Esophagus mucosa (tissue), 1 donor: ENCODE measurements at places on chromosomes 5 and 9.

DNA sequence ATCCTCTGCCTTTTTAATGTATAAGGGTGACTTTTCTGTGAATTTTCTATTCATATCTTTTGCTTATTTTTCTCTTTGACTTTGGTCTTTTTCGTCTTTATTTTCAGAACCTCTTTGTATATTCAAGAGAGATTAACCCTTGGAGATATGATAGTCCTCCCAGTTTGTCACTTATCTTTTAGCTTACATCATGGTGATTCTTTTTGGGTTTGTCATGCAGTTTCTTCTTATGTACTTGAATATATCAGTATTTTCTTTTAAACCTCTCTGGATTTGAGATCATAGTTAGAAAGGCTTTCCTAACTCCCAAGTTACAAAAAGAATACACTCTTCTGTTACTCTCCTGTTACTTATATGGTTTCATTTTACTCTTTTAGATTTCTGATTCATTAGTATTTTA lies 27.5 kb upstream of the GPR21 start:
- ATAC-seq = no peak

GRCh38 chr9:136713550-136713949 lies 1.2 kb downstream of the DIPK1B start:
- no peak for ATAC-seq

GRCh38 chr5:94969174-94969573 lies 315.7 kb downstream of the MCTP1 start:
- no peak for ATAC-seq

DNA sequence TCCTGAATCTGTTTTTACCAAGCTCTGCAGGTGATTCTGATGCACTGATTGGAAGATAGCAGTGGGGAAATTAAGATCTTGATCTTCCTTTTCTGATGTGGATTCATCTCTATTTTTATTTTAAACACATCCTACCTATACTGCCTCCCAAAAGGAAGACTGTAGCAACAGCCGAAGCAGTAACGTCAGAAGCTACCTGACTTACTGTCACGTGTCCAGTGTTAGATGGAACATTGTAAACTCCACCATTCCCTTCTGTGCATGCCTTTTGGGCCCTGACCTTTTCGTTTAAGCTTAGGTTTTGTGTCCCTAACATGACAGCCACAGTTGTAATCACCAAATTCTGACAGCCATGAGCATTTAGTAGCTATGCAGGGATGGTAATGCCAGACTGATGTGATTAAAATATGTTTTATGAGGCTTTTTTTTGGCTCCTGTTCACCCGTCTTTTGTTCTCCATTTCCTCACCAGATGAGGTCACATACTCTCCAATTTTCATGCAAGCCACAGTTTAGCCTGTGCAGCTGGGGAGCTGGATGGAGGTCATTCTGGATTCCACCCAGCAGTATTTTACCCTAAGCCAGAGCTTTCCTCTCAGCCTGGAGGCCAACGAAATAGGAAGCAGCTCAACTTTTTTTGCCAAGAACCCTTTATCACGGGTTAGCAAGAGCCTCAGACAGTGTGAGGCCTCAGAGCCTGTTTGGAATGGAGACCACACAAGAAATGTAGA lies 15.6 kb upstream of the FOXD1 start:
- ATAC-seq = no peak

- peak; percentile 66 for ATAC-seq
These were observed 52.6 kb upstream of the KLF9 start for GRCh38 chr9:70466976-70467561.
